ENCODE measurements at places on chromosomes 3 and 15.

DNA sequence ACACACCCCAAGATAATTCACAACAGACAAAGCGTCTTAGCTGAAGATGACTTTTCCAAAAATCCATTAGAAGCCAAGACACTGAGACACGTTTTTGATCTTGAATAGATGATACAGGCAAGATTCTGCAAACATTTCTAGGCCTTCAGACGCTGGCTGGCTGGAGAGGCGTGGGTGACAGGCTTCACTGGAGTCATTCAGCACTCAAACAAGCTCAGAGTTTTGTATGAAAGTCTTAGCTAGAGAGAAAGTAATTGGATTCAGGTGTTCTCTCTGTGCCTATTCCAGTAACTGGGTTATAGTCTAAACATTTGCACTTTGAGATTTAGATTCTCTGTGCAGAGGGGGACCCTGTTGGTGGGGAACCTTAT is 147.7 kb upstream of the BHLHE40 start:
- peak overlapping the region; percentile 70 for H3K27ac ChIP-seq
- H3K36me3 ChIP-seq = peaks cover 9% of the 10 kb centered on the region
- no peak for DNase-seq
- peaks cover 40% of the 10 kb centered on the region for H3K4me1 ChIP-seq

- no peak overlapping the region for H3K4me3 ChIP-seq
- no peak overlapping the region for H3K27ac ChIP-seq
- H3K36me3 ChIP-seq = no peaks in the 10 kb centered on the region
- DNase-seq = no peak
- H3K27me3 ChIP-seq = peaks cover 91% of the 10 kb centered on the region
- no peaks in the 10 kb centered on the region for H3K4me1 ChIP-seq
These were observed 126.0 kb upstream of the PRR20G start for GRCh38 chr3:127413871-127414270.

DNA sequence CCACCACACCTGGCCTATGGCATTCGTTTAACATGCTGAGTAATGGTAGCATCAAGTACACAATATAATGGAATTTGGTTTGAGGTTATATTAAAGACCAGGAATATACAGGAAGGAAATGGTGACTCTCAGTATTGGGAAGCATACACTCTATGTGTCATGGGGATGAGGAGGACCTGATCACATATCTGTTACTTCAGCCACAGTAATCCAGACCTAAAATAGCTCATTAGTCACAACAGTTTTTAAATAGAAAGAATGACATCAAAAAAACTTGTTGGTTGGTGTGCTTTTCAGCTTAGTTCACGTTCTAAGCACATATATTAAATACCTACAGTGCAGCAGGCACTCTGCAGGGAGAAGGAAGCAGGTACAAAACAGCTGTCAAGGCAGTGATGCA is 52.5 kb upstream of the ATP2C1 start:
- DNase-seq = no peak
- H3K4me1 ChIP-seq = peaks cover 32% of the 10 kb centered on the region
- no peaks in the 10 kb centered on the region for H3K36me3 ChIP-seq
- H3K4me3 ChIP-seq = no peak overlapping the region
- H3K27me3 ChIP-seq = no peaks in the 10 kb centered on the region

DNA sequence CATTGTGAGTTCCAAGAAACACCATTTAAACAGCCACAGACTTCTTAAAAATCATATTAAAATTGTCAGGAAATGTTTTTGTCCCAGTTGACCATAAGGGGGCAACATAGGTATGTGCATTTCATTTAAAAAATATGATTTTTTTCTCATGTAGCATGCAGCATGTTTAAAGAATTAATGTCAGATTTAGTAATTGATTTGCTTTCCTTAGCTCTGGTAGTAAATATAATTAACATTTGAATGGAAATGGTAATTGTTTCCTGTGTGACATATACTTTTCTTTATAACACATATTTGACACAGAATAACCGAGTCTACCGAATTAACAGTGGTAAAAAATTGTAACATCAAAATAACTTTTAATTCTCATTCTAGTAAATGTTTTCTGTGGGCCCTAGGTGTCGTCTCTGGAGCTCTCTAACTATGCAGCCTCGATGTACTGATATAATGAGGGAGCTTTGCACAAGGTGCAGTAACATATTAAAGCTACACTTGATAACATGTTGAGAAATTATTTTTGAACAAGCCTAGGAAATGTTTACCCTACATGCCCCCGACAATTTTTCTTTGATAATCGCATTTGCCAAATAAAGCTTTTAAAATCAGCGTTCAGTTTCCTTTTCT is 34.9 kb downstream of the NXPE3 start:
- H3K27me3 ChIP-seq = no peaks in the 10 kb centered on the region
- H3K4me1 ChIP-seq = peaks cover 45% of the 10 kb centered on the region
- no peak for DNase-seq
- H3K36me3 ChIP-seq = peaks cover 19% of the 10 kb centered on the region
- H3K27ac ChIP-seq = peak overlapping the region; percentile 73
- no peak overlapping the region for H3K4me3 ChIP-seq

DNA sequence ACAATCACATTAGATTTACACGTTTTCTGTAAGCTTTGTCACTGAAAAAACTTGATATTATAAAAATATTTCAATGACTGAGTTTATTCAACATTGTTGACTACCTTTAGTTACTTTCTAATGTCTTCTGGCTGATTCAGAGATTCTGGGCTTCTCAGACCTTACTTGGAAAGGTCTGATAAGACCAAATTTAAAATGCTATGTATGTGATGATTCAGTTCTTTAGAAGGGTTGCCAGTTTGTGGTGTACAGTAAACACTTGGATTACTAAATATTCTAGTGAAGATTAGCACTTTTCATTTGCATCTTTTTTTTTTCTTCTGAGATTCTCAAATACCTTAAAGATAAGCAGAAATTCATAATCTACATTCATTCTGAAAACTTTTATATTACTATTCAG is 49.8 kb downstream of the SGO1 start:
- H3K27ac ChIP-seq = no peak overlapping the region
- peaks cover 27% of the 10 kb centered on the region for H3K36me3 ChIP-seq
- peaks cover 15% of the 10 kb centered on the region for H3K4me1 ChIP-seq
- no peaks in the 10 kb centered on the region for H3K27me3 ChIP-seq
- H3K4me3 ChIP-seq = no peak overlapping the region

DNA sequence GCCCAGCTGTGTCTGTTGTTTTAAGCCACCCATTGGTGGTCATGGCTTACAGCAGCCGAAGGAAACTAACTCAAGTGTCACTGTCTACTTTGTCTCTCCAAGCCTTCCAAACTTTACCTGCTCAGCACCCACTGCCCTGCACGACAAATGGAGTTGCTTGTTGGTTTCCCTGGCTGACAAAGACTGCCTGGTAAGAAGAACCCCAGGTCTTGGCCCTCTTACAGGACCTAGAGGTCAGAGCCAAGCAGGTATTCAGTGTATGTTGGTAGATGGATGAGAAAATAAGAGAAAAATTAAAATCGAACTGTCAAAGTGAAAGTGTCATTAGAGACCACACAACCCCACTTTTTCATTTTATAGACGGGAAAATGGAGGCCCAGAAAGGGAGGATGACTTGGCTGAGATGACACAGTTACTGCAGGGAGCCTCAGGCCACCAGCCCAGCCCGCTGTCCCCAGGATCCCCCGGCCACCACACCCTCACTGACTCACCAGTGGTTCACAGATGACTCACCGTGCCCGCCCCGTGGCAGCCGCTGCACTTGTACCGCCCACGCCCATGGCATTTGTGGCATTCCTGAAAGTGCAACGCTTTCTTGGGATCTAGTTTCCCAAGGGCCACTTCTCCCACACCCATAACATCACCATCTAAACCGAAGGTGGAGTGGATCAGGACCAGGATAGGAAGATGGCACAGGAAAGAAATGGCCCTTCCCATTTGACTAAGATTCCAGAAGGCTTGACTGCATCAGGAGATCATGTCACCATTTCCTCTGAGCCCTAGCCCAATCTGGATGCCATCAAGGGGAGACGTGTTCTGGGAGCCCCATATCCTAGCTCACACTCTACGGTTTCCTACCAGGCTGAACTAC is 15.2 kb downstream of the SSUH2 start:
- no peaks in the 10 kb centered on the region for H3K27me3 ChIP-seq
- H3K4me3 ChIP-seq = no peak overlapping the region
- no peaks in the 10 kb centered on the region for H3K4me1 ChIP-seq
- DNase-seq = no peak
- no peaks in the 10 kb centered on the region for H3K36me3 ChIP-seq

- H3K27me3 ChIP-seq = no peaks in the 10 kb centered on the region
- no peaks in the 10 kb centered on the region for H3K36me3 ChIP-seq
- DNase-seq = no peak
These were observed 464.1 kb upstream of the CBLB start for GRCh38 chr3:106332884-106333283.

DNA sequence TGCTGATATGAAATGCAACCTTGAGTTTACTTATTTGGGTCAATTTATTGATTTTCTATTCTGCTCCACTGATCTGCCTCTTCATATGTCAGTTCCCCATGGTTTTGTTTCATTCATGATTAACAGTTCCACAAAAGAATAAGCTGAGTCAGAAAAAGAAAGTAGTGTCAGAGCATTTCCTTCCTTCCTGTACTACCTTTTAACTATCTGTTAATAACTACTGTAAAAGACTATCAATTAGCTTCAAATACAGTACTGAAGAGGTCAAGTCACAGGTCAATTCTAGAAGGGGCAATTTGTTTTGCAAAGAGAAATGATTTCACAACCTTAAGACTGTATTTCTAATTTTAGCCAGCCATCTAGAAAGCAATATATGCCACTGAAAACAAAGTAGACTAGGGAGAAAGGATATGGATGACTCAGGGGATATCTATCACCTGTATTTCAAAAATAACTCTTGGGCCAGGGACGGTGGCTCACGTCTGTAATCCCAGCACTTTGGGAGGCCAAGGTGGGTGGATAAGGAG is 129.5 kb downstream of the TFDP2 start:
- no peak overlapping the region for H3K4me3 ChIP-seq
- peak overlapping the region; percentile 76 for H3K27ac ChIP-seq
- DNase-seq = no peak
- peaks cover 34% of the 10 kb centered on the region for H3K4me1 ChIP-seq
- H3K27me3 ChIP-seq = no peaks in the 10 kb centered on the region
- H3K36me3 ChIP-seq = no peaks in the 10 kb centered on the region

- no peak overlapping the region for H3K4me3 ChIP-seq
- H3K27ac ChIP-seq = peak overlapping the region; percentile 98
- peaks cover 6% of the 10 kb centered on the region for H3K36me3 ChIP-seq
- DNase-seq = no peak
These were observed 6.7 kb downstream of the PLOD2 start for GRCh38 chr3:146154316-146154715.

DNA sequence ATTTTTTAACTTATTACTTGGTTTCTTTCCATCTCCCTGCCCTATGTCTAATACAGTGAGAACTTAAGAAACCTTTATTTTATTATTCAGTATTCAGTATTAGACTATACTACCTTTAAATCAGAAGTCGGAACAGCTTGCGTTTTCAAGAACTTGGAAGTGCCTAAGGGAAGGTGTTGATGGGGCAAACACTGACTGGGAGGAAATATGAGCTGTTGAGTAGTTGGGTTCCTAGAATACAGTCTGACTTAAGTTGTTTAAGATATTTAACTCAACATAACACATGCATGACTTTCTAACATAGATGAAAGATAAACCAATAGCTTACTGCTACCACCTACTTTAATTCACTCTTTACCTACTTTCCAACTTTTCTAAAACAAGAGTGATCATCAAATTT is 1048.1 kb downstream of the ROBO2 start:
- H3K36me3 ChIP-seq = no peaks in the 10 kb centered on the region
- no peak overlapping the region for H3K4me3 ChIP-seq
- H3K27ac ChIP-seq = no peak overlapping the region
- H3K4me1 ChIP-seq = peaks cover 24% of the 10 kb centered on the region
- H3K27me3 ChIP-seq = no peaks in the 10 kb centered on the region

GRCh38 chr3:44993471-44994205 is 17.6 kb downstream of the EXOSC7 start:
- peaks cover 69% of the 10 kb centered on the region for H3K4me1 ChIP-seq
- H3K27me3 ChIP-seq = no peaks in the 10 kb centered on the region
- peaks cover 38% of the 10 kb centered on the region for H3K36me3 ChIP-seq
- no peak overlapping the region for H3K4me3 ChIP-seq
- peak overlapping the region; percentile 46 for H3K27ac ChIP-seq

GRCh38 chr15:39667382-39668127 is 86.7 kb downstream of the THBS1 start:
- no peaks in the 10 kb centered on the region for H3K4me1 ChIP-seq
- H3K4me3 ChIP-seq = no peak overlapping the region
- H3K36me3 ChIP-seq = no peaks in the 10 kb centered on the region
- H3K27ac ChIP-seq = no peak overlapping the region

GRCh38 chr3:39960515-39961191 is 151.2 kb downstream of the MYRIP start:
- no peaks in the 10 kb centered on the region for H3K27me3 ChIP-seq
- peak overlapping the region; percentile 83 for H3K27ac ChIP-seq
- H3K36me3 ChIP-seq = no peaks in the 10 kb centered on the region
- peaks cover 48% of the 10 kb centered on the region for H3K4me1 ChIP-seq

GRCh38 chr15:75770131-75770530 is 57.5 kb upstream of the CSPG4 start:
- no peak overlapping the region for H3K27ac ChIP-seq
- no peak for DNase-seq
- no peaks in the 10 kb centered on the region for H3K4me1 ChIP-seq

DNA sequence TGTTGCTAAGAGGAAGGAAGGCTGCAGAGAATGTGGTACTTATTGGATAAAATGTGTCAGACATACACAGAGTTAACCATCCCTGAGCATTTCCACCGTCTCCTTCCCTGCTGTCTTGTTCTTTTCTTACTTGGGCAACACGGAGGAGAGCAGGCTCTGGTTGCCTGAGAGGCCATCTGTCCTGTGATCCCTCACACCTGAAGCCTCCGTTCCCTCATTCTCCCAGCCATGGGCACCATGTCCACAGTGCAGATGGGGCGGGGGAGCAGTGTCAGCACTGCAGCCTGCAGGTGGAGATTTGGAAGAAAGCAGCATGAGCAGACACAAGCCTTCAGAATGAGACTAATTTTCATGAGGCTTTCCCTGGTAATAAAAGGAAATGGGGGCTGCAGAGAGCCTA is 133.7 kb downstream of the CHCHD6 start:
- H3K4me3 ChIP-seq = no peak overlapping the region
- no peaks in the 10 kb centered on the region for H3K36me3 ChIP-seq
- no peak overlapping the region for H3K27ac ChIP-seq
- no peak for DNase-seq
- H3K27me3 ChIP-seq = no peaks in the 10 kb centered on the region

- H3K36me3 ChIP-seq = no peaks in the 10 kb centered on the region
- H3K27me3 ChIP-seq = no peaks in the 10 kb centered on the region
- H3K4me3 ChIP-seq = no peak overlapping the region
- peak overlapping the region; percentile 28 for H3K27ac ChIP-seq
These were observed 207.9 kb downstream of the LPP start for GRCh38 chr3:188361888-188362287.

GRCh38 chr15:52137432-52138357 is 25.1 kb upstream of the BCL2L10 start:
- H3K27ac ChIP-seq = no peak overlapping the region
- no peak for DNase-seq
- H3K36me3 ChIP-seq = peaks cover 4% of the 10 kb centered on the region
- no peaks in the 10 kb centered on the region for H3K27me3 ChIP-seq
- H3K4me3 ChIP-seq = no peak overlapping the region
- peaks cover 13% of the 10 kb centered on the region for H3K4me1 ChIP-seq

DNA sequence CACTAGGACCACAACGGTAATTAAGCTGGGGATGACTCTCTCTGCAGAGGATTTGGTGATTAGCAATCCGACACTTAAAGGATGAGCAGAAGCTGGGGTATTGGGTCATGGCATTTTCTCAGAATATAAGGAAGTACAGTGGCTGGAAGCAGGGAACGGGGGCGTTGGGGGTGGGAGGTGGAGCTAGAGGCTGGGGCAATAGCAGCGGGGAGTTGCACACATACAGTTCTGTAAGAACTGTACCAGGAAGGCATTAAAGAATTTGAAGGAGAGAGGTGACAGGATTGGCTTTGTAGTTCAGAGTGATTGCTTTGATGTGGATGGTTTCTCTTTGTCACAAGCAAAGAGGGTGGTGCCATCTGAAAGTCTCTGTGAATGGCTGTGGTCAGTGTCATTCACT is 28.2 kb downstream of the PSMD6 start:
- no peak overlapping the region for H3K27ac ChIP-seq
- peaks cover 22% of the 10 kb centered on the region for H3K4me1 ChIP-seq
- DNase-seq = no peak
- H3K36me3 ChIP-seq = peaks cover 81% of the 10 kb centered on the region
